ENCODE measurements at places on chromosomes 1 and 21.

- DNase-seq = no peak
Observed at GRCh38 chr1:119662034-119662437, 14.0 kb upstream of the ZNF697 start.

GRCh38 chr1:11641776-11642305, 12.4 kb downstream of the FBXO2 start:
- DNase-seq = no peak

- no peak for DNase-seq
Observed at GRCh38 chr1:24323281-24323680, 4.1 kb downstream of the GRHL3 start.

- DNase-seq = no peak
Observed at GRCh38 chr1:211478801-211479578, 13.0 kb downstream of the RD3 start.

DNA sequence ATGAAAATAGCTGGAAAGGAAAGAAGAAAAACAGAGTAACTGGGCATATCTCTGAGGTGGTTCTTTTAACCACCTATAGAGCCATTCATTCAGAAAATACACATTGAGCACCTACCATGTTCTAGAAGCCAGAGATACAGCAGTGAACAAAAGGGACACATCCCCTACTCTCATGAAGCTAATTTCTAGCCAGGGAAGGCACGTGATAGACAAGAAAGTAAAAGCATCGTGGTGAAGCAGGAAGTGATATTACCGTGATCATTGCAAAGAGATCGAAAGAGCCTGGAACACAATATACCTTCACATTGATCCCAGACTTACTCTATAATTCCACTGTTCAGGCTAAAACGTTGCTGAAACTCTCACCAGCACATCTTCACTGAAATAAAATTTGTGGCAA, 76.0 kb downstream of the TIAM1 start:
- no peak for DNase-seq

DNA sequence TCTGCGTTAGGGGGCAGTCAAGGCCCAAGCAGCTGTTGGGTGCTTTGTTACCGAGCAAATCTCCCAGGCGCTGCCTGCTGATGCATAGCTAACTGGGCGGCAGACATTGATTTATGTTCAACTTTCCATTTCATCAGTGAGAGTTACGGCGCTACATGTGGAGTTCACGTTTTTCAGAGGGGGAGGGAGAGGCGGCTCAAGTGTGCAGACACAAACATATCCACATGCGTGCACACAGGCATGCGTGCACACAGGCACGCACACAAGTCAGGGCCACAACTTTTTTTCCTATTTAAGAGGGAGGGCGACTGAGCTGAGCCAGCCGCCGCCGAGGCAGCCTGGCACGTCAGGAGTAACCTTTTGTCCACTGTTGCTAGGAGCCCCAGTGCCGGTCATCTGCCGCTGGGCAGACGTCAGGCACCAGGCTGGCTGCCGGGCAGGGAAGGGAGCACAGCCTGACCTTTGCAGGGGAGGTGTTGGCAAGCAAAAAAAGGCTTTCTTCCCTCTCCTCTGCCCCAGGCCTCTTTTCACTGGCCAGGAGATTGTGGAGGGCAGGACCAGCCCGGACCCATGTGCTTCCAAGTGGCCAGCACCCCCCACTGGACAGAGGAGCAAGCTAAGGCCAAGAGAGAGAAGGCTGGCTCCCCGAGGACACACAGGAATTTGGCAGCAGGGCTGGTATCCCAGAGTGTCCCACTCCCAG, 73.3 kb downstream of the MRPL37 start:
- DNase-seq = peak; percentile 67

GRCh38 chr1:160085686-160086455, 4.5 kb downstream of the KCNJ9 start:
- peak; percentile 78 for DNase-seq

GRCh38 chr21:32246571-32247140, 32.2 kb downstream of the MIS18A start:
- no peak for DNase-seq
